ENCODE measurements at places on chromosomes 1 and 21.

DNA sequence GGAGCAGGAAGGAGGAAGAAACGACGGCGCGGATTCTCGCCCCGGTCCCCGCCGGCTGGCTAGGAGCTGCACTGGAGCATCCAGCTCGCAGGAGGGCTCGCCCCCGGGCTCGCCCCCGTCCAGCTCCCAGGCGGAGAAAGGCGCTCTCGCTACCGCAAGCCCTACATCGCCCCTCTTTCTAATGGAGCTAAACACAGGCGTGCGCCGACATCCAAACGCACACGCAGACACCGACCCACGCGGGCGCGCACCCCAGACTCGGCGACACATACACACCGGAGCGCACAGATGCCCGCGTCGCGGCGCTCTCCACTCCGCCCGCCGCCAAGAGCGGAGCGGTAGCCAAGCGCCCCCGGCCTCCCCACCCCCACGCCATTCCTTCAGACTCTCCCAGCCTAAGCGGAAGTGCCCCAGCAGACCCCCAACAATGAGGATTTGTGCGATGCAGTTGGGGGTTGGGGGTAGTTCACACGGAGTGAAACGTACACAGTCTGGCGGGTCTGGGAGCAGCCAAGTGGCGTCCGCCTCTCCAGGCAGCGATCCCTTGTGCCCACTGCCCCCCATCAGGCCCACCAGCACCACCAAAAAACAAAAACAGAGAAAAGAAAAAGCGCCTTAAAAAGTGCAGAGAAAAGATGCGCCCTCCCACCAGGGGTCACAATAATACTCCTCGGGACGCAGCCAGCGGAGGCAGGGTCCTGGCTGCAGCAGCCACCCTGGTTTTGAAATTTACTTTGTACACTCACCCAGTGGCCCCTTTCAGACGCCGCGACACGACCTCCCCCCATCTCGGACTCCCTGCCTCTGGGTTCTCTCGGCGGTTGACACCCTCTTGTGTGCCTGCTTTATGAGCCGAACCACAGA lies 1.4 kb downstream of the DAB1 start:
- no peak for DNase-seq

DNA sequence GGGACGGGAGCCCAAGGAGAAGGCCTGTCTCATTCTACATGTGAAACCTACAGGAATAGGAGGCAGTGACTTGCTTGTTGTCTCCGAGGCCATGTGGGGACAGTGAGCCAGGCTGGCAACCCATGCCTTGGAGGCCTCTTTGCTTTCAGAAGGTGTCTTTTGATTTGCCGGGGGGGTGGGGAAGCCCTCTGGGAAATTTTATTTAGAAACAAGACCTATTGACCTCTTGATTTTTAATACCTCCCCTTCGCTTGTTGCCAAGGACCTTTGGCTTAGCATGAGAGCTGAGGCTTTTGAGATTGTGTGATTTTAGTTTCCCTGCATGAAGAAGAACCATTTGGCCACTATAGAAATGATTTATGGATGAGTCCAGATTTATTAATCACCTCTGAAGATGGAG lies 4.1 kb downstream of the ARMH1 start:
- no peak for DNase-seq

- DNase-seq: peak; percentile 93
These were observed 20.0 kb downstream of the S100A6 start for GRCh38 chr1:153515504-153516394.

DNA sequence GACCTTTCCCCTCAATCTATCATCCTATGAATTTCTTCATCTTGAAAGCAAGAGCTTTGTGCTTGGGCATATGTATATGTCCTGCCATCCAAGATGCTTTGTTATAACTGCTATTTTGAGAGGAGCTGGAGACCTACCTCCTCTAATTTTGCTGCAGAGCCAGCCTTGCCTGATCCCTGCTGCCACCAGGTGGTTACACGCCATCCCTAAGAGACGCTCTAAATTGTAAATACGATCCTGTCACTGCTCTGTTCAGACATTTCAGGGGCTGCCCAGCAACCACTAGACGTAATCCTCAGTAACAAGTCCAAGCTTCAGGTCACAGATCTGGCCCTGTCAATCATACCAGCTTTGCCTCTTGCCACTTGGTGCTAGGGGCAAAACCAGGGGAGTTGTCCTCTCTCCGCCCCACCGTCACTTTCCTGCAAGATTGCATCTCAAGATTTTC lies 32.9 kb downstream of the GPA33 start:
- no peak for DNase-seq

DNA sequence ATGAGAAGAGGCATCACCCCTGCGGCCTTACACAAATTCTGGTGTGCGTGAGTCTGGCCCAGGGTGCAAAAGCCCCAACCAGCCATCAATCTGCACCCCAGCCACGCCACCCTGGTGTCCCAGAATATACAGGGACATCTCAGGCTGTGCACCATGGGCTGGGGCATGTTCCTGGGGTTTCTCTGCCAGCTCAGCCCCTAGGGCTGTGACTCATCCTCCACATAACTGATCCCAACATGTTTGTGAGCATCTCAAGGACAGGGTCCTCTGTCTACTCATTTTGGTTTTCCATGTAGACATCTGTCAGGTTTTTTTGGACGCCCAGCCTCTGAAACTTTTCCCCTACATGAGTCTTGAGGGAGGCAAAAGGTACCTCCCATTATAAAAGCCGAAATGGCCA lies 511 bp downstream of the ZNF683 start:
- no peak for DNase-seq

DNA sequence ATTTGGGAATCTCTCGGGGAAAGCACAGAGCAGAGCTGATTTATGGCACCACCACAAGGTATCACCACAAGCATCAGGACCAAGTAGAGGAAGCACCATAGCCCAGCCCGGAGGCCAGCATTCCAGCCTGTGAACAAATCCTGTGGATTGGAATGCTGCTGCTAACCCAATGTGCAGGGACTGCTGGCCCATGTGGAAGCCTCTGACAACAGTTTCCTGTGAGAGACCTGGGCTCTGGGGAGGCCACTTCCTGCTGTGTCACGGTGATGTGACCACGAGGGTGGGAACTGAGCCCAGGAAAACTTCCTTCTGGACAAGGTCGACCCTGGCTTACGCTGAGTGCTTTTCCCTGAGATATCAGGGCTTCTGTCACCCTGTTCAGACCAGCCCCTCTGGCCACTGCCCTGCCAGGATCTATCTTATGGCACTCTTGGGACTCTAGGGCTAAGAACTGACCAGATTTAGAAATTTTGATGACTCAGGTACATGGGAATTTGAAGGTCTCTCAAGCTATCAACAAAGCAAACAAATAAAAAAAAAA lies 88.3 kb upstream of the NGF start:
- no peak for DNase-seq

DNA sequence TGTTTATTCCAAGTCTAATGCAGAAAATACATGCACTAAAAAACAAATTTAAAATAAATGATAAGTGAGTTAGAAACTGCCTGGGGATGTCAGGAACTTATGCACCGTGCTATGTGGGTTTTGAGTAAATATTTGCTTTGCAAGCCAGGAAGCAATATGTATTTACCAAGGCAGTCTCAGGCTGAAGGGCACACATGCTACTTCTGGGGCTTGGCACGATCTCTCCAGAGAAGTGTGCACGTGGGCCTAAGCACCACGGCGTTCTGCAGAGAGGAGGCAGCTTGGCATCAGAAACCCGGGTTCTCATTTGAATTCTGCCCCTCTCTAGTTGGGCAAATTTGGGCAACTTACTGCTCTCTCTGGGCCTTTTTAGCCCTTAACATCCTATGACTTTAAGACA lies 72.6 kb upstream of the ROR1 start:
- DNase-seq: no peak

GRCh38 chr1:107829036-107829770 lies 135.8 kb downstream of the VAV3 start:
- no peak for DNase-seq

- DNase-seq: no peak
These were observed 18.9 kb downstream of the SGIP1 start for GRCh38 chr1:66552829-66553228.

DNA sequence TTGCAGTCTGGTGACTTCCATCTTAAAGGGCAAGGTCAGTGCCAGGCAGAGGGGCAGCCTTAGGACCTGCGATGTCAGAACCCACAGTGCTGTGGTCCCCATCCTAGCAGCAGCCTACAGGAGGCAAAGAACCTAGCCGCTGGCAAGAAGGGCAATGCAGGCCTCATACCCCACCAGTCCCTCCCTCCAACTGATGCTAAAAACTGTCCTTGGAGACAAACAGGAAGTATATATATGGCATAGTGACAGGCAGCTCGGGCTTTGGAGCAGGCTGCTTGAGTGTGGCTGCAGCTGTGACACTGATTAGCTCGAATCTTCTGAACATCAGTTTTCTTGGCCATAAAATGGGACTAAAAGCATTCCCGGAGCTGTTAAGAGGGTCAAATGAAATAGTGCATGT lies 156.0 kb upstream of the VAMP3 start:
- DNase-seq: no peak

- DNase-seq: peak; percentile 90
These were observed 6.2 kb downstream of the S100A7A start for GRCh38 chr1:153422450-153423068.

- peak; percentile 90 for DNase-seq
These were observed 910 bp upstream of the RERE start for GRCh38 chr1:8818325-8818775.

GRCh38 chr1:45864167-45865106 lies 61.0 kb downstream of the MAST2 start:
- no peak for DNase-seq

- DNase-seq: no peak
These were observed 11.4 kb upstream of the SELE start for GRCh38 chr1:169745015-169745861.

GRCh38 chr1:160256396-160257046 lies 5.8 kb downstream of the DCAF8 start:
- no peak for DNase-seq

- no peak for DNase-seq
These were observed 52.2 kb downstream of the POFUT2 start for GRCh38 chr21:45235488-45235887.

Data from lower leg skin (tissue), 4 donors.